ENCODE measurements at places on chromosomes 2 and 18.

- DNase-seq = no peak
These were observed 18.9 kb upstream of the SLC38A11 start for GRCh38 chr2:164974221-164974620.

GRCh38 chr2:20580690-20581437 lies 70.0 kb downstream of the HS1BP3 start:
- no peak for DNase-seq

DNA sequence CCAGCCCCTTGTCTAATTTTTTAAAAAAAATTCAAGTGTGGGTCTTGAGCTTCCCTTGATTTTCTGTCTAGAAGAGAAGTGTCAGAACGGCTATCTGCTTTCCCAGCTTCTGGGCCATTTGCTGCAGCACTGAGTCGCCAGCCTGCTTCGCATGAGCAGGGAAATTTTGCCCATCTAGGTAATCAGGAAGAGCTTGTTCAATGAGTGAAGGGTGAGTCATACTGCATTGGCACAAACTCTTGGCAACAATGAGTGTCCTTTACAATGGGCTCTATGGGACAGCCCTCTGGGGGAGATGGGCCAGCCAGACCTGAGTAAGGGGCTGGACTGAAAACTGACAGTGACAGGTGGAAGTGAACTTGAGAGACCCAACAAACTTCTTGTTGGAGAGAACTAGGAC lies 2.4 kb upstream of the RNF144A start:
- DNase-seq = no peak

DNA sequence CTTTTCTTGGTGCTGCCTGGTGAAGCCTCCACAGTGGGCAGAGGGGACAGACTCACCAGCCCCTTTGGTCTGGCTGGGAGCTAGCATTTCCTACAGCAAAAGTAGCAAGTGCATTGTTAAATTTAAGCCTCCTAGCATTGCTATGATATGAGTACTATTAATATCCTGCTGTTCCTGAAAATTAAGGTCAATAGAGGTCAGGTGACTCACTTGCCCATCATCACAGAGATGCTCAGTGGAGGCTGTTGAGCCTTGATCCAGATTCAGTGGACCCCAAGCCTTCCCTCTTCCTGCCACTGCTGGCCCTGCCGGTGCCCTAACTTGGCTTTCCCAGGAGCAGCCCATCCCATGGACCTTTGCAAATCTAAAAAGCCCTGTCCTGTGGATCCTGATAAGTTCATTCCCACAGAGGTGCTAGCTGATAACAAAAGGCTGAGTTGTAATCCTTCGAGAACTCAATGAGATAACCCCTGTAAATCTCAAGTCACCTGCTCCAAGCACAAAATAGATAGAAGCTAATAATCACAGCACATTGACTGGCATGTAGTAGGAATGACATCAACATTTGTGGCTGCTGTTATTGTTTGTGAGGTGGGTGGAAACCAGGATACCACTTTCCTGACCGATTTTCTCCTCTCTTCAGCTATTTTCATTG lies 84.4 kb downstream of the THNSL2 start:
- no peak for DNase-seq

GRCh38 chr2:83565181-83565580 lies 893.9 kb downstream of the SUCLG1 start:
- DNase-seq = no peak

- no peak for DNase-seq
These were observed 44.9 kb upstream of the UGP2 start for GRCh38 chr2:63796796-63797195.

DNA sequence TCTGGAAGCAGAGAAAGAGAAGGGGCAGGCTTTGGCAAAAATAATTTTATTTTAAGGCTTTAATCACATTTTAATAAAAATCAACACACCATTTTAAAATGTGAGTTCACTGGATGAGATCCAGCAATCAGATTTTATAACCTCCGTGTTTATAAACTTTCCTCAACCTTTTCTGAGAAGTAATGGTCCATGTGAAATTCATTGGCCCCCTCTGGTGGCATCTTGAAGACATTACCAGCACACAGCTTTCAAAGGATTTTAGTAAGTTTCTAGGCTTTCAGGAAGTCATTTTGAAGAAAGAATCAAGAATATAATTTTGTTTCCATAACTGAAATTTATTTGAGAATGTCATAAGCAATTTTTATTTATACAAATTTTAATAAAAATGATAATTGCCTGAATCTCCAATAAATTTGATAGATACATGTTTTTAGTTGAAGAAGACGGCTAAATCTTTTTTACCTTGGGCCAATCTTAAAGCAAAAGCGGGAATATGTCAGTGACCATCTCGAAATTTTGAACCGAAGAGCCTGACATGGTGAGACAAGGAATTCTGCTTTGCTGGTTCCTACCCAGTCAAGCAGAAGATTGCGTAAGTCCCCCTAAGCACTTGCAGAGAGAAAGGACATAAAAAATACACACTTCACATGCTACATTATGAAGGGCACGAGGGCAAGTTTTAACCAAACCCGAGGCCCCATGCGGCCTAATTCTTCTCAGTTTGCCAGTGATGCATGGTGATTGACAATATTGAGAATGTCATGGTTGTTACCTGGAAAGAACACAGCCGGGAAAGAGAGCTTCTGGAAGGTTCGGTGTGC lies 128.4 kb upstream of the CBLN2 start:
- DNase-seq = peak; percentile 64

DNA sequence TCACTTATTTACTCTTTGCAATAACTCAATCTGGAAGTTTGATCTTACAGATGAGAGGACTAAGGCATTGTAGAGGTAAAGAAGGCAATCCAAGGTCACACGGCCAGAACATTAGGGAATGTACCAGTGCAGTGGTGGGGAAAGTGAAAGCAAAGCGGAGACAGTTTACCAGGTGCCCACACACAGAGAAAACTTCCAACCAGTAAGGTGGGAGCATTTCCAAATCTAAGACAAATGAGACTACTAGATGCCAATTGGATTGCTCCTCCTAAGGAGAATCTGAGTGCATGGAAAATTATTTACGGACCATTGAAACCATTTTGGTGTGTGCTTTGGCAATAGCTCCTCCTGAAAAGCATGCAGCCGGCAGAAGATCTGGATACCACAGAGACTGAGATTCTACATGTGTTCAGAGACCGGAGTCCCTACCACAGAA lies 34.9 kb downstream of the SLC20A1 start:
- DNase-seq = no peak

- no peak for DNase-seq
These were observed 672.7 kb downstream of the ZEB2 start for GRCh38 chr2:143847257-143847656.

DNA sequence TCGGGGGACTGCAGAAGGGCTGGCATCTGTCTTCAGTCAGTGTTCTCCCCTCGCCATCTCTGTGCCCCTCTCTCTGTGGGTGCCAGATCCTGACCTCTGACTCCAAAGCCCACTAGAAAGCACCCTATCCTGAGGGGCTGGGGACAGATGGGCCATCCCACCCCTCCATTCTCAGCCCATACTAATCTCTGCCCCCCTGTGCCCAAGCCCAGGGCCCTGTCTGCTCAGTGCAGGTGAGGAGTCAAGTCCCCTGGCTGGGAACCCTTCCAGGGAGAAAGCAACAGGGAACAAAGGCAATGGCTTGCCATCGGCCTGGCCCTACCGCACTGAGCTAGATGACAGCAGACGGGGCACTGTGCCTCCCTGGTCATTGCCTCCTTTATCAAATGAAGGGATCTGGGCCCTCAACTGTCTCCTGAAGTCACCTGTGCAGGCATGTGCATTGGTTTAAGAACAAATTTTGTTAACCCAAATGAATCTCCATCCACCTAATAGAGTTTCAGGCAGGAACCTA lies 42.7 kb upstream of the ID2 start:
- no peak for DNase-seq

DNA sequence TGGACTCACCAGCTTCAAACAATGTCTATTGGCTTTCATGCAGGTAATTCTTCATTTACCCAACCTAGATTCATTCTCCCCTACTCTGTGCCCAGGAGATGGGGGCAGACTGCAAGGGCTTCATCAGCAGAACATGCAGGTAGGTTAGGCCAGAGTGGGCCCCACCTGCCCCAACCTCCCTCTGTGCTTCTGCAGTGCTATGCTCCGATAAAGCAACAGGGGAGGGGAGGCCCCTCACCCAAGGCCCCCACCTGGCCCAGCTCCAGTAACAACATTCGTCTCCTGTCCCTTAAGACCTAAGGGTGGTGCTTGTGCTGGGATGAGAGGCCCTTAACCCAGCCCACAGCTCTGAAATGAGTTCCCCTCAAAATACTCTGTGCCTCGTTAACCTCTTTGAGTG lies 16.7 kb upstream of the GYPC start:
- no peak for DNase-seq

GRCh38 chr2:20013126-20013849 lies 820 bp upstream of the MATN3 start:
- DNase-seq = no peak

DNA sequence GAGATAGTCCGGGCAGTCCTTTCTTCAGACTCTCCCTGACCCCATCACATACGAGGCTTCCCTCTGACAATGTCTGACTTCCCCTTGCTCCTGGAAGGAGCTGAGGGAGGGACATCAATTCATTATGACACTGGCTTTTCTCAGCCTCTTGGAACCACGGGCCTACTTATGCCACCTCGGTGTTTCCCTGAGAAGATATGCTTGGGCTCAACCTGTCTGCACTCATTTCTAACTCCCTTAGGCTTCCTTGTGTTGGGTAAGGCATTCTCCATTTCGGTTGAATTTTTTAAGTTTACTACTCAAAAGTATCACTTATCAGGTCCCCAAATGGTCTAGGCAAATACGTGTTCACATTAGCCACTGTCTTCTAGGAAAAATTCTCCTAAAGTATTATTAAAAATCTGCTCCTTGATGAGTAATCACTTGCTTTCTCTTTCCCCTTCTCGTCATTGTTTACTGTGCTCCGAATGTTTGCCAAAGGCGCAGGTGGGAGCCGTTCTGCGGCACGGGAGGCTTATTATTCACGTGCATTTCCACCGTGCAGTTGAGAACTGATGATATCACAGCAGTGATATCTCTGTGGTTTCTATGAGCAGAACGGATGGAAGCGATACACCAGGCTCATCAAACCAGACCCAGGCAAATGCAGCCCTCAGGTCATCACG lies 33.1 kb downstream of the ARL4C start:
- DNase-seq = no peak

DNA sequence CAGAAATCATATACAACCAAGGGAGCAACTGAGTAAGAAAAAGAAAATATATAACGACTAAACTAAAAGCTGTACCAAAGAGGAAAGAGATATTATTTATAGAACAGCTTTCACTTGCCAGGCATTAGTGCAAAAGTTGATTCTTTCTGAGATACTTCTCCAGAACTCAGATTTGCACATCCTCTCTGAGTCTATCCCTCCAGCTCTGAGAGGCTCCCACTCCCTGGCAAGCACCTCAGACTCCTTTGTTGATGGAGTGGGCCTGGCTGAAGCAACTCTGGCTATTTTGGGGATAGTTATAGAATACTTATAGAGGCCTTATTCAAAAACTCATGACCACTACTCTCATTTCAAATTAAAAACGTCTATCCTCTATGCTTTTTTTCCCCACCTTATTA lies 501.6 kb upstream of the TNP1 start:
- no peak for DNase-seq

- no peak for DNase-seq
These were observed 138.5 kb downstream of the MTX2 start for GRCh38 chr2:176407706-176408105.

DNA sequence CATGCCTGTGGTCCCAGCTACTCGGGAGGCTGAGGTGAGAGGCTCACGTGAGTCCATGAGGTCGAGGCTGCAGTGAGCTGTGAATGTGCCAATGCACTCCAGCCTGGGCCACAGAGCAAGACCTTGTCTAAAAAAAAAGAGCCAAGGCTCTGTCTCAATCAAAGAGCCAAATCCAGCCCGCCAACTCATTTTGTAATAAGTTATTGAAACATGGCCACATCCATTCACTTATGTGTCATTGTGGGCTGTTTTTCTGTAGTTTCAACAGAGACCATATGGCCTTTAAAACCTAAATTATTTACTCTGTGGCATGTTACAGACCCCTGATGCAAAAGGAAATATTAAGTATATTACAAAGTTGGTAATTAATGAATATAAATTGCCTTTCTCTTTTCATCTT lies 60.8 kb downstream of the GPR39 start:
- no peak for DNase-seq

DNA sequence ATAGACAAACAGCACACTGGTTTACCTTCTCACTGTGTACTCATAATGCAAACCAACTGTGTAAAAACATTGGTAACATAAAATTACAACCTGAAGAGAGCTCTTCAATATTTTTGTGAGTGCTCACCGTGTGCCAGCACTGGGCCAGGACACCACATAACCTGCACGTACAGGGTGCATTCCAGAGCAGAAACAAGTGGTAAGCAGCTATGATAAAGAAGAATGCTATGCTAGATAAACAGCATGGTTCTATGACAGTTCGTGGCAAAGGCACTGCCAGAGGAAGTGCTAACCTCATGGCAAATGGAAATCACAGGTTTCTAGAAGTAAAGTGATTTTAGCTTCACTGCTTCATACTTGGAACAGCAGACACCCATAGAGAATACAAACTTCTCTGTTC lies 343.5 kb downstream of the MTX2 start:
- DNase-seq = no peak

DNA sequence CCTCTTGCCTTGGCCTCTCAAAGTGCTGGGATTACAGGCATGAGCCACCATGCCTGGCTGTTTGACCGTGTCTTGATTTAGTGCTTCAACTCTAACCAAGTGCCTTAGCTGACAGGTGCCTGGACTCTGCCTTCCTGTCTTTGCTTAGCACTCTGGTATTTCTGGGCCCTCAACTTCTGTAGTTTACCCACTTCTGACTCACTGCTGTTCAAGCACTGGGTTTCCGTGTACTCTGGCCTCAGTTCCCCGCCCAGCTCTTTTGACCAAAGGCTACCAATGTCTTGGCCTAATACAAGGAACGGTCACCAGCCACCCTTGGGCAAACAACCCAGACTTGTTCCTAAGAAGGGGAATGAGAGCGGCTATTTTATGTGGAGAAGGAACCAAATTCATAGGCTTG lies 35.7 kb upstream of the CABLES1 start:
- DNase-seq = no peak

- DNase-seq = no peak
These were observed 112.4 kb downstream of the CDK15 start for GRCh38 chr2:201918616-201919307.

GRCh38 chr2:65116645-65117044 lies 13.3 kb downstream of the RAB1A start:
- no peak for DNase-seq

- no peak for DNase-seq
These were observed 76.6 kb upstream of the FZD7 start for GRCh38 chr2:201957091-201957490.

DNA sequence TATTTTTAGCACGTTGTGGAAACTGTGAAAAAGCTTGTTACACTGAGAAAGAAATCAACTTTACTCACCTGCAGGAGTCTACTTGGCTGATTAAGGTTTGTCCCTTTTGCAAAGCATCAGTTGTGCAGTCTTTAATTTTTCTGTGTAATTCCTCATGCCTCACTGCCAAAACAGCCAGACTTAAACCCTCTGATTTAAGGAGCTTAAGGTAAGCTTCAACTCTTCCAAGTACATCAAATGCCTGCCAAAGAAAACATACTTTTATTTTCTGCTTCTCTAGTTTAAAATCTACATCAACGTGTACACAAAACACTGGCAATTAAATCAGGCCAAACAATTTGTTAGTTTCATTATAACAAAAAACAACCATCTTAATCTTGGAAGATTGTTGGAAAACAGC lies 98.0 kb upstream of the TTN start:
- DNase-seq = no peak

All from NAMALWA (cell line).